ENCODE measurements at places on chromosomes 6 and 20. TPM values are rescaled to one million over a fixed set of nuclear protein-coding genes. Genes with fewer than 3 reads are reported as not detected.
A peak's percentile ranks its signal among the peaks of the same experiment; 100 is the strongest.

- H3K4me1 ChIP-seq: peaks cover 53% of the 10 kb centered on the region
- DNase-seq: peak; percentile 60
- no peaks in the 10 kb centered on the region for H3K27me3 ChIP-seq
- peaks cover 14% of the 10 kb centered on the region for H3K36me3 ChIP-seq
- H3K27ac ChIP-seq: peak overlapping the region; percentile 25
- H3K4me3 ChIP-seq: no peak overlapping the region
Measured at GRCh38 chr6:111850295-111850937, 22.8 kb downstream of the FYN start.

GRCh38 chr20:33838035-33838864 is 27.1 kb downstream of the CHMP4B start:
- no peak overlapping the region for H3K4me3 ChIP-seq
- H3K27me3 ChIP-seq: no peaks in the 10 kb centered on the region
- no peak for DNase-seq
- H3K36me3 ChIP-seq: peaks cover 4% of the 10 kb centered on the region
- peaks cover 22% of the 10 kb centered on the region for H3K4me1 ChIP-seq

The SOX4 gene
- total RNA-seq: 27.3 TPM

- no peak for DNase-seq
- H3K4me3 ChIP-seq: no peak overlapping the region
- no peak overlapping the region for H3K27ac ChIP-seq
- no peaks in the 10 kb centered on the region for H3K36me3 ChIP-seq
- peaks cover 34% of the 10 kb centered on the region for H3K4me1 ChIP-seq
- H3K27me3 ChIP-seq: peaks cover 26% of the 10 kb centered on the region
Measured at GRCh38 chr20:41369673-41370072, 3.1 kb upstream of the EMILIN3 start.

GRCh38 chr6:43759907-43760206 is 10.2 kb upstream of the VEGFA start:
- H3K27ac ChIP-seq: no peak overlapping the region
- H3K4me3 ChIP-seq: no peak overlapping the region
- no peaks in the 10 kb centered on the region for H3K36me3 ChIP-seq
- H3K27me3 ChIP-seq: peaks cover 5% of the 10 kb centered on the region

DNA sequence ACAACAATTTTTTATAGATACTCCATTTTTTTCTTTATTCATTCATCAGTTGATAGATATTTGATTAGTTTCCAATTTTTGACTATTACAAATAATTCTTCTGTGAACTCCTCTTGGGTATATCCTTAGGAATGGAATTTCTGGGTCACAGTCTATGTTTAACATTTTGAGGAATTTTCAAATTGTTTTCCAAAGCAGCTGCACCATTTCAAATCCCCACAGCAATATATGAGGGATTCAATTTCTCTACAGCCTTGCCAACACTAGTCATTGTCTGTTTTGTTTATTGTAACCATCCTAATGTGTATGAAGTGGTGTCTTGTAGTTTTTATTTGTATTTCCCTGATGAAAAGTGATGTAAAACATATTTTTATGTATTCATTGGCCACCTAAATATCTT is 320.3 kb upstream of the DEFB112 start:
- H3K27me3 ChIP-seq: no peaks in the 10 kb centered on the region
- H3K4me1 ChIP-seq: no peaks in the 10 kb centered on the region
- H3K4me3 ChIP-seq: no peak overlapping the region
- H3K36me3 ChIP-seq: no peaks in the 10 kb centered on the region
- peak; percentile 94 for DNase-seq

DNA sequence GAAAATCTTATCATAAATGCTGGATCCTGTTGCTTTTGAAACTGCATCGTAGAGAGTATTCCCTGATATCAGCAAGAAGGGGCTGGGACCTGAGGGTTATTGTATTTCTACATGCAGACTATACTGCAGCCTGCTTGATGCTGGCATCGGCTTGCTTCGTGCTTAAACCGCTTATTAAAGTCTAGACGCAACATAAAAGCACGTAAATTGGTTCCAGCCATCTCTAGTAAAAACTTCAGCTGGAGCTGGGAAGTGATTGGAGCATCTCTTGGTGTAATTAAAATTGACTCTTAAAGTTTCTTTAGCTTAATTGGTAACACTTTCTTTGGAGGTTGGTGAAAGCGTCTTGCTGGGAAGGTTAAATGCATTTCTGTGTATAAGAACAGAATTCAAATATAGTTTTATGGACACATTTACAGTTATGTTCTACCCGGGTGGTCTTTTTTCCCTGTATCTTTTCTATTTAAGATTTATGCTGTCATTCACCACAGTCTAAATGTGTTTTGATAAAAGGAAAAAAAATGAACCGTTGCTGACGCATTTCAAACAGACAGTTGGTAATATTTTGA is 139.0 kb upstream of the JAG1 start:
- H3K4me3 ChIP-seq: no peak overlapping the region
- H3K27ac ChIP-seq: no peak overlapping the region
- DNase-seq: no peak
- no peaks in the 10 kb centered on the region for H3K27me3 ChIP-seq

DNA sequence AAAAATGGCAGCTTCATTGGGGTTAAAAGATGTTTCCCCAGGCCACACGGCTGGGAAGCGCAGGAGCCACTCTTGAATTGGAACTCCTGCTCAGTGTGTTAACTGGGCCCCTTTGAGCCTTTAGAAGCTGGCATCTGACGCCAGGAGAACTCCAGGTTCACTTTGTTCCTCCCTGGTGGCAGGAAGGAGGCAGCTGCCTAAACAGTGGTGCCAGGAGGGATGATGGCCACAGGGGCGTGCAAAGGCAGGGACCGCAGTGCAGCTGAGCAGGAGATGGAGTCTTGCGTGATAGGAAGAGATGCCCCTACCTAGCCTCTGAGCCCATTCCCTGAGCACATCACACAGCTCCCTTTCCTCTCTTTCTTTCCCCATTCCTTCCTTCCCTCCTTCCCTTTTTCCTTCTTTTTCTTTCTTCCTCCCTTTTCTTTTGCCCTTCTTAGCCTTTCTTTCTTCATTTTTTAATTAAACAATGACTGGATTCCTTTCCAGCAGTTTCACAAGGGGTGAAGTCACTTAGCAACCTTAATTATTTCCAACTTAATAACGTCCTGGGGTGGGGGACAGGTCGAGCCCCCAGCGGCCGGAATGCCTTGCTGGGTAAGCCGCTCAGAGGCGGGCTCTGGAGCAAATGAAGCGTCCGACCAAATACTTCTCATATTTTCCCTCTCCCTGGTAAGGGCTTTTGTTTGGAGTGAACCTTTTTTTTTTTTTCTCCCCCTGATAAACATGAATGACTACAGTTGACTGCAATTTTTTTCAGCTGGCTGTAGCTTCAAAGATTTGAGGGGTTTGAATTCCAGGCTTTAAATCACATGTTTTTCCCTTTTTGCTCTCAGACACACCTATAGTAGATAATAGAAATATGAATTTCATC is 20.8 kb upstream of the BMP7 start:
- H3K27ac ChIP-seq: no peak overlapping the region
- no peak for DNase-seq
- H3K27me3 ChIP-seq: peaks cover 76% of the 10 kb centered on the region
- H3K4me3 ChIP-seq: no peak overlapping the region
- H3K4me1 ChIP-seq: peaks cover 19% of the 10 kb centered on the region

The OPRL1 gene
- 0.93 TPM for total RNA-seq

The C4B gene
- 15.6 TPM for total RNA-seq

The NMBR gene
- total RNA-seq: 0.09 TPM

- no peak overlapping the region for H3K27ac ChIP-seq
- H3K4me1 ChIP-seq: no peaks in the 10 kb centered on the region
- H3K4me3 ChIP-seq: no peak overlapping the region
Measured at GRCh38 chr6:134898575-134898974, 51.3 kb downstream of the ALDH8A1 start.

The IMPG1 gene
- total RNA-seq: 0.22 TPM

DNA sequence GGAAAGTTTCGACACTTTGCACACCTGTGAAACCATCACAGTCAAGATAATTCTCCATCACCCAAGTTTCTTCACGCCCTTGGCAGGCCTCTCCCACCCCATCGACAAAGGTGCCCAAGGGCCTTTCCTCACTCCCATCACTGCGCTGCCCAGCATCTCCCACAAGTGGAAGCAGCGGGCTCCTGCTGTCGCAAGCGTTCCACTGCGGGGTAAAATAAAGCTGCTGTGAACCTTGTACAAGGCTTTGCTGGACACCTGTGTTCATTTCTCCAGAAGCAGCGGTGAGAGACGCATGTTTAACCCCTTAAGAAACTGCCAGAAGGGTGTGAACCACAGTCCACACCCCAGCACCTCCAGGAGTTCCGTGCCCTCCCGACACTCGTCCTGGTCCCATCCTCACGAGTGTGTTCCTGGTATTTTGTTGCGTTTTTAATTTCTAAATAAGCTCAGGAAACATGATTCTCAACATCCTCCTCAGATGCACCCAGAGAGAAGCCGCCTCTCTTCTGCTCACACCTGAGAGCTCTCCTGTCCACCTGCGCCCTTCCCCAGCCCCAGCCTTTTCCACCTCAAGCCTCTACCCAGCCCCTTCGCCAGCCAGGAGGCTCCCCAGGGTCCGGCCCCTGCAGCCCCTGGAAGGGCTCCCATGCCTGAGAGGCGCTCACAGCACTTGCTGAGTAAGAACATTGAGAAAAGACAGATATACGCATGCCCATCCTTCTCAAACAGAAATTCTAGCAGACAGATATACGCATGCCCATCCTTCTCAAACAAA is 97.5 kb downstream of the TAF4 start:
- no peak overlapping the region for H3K4me3 ChIP-seq
- no peaks in the 10 kb centered on the region for H3K4me1 ChIP-seq
- peaks cover 15% of the 10 kb centered on the region for H3K36me3 ChIP-seq
- no peak overlapping the region for H3K27ac ChIP-seq
- peaks cover 25% of the 10 kb centered on the region for H3K27me3 ChIP-seq
- no peak for DNase-seq

The CALHM4 gene
- total RNA-seq: not detected

DNA sequence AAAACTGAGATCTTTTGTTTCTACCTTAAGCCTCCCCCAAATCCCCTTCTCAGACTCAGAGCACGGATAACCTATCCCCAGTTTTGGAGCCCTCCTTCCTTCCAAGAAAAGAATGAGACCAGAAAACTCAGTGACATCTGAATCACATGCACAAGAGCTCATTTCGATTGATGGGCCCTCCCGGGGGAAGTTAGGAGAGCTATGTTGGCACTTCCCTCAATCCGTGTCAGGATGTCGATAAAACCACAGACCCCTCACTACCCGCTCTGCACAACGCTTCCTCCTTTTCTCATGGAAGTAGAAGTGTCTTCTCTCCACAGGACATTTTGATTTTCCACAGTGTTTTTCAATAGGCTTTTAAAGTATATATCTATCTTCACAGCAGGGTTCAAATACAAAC is 332.4 kb downstream of the HACE1 start:
- H3K4me1 ChIP-seq: no peaks in the 10 kb centered on the region
- DNase-seq: peak; percentile 67
- no peak overlapping the region for H3K4me3 ChIP-seq
- no peaks in the 10 kb centered on the region for H3K36me3 ChIP-seq

The OPN5 gene
- total RNA-seq: 0.18 TPM

- peak overlapping the region; percentile 23 for H3K27ac ChIP-seq
- H3K27me3 ChIP-seq: no peaks in the 10 kb centered on the region
- no peak for DNase-seq
Measured at GRCh38 chr6:90177544-90178383, 118.9 kb downstream of the BACH2 start.

- no peak overlapping the region for H3K27ac ChIP-seq
- H3K27me3 ChIP-seq: peaks cover 27% of the 10 kb centered on the region
- H3K36me3 ChIP-seq: no peaks in the 10 kb centered on the region
- DNase-seq: no peak
- H3K4me1 ChIP-seq: no peaks in the 10 kb centered on the region
- no peak overlapping the region for H3K4me3 ChIP-seq
Measured at GRCh38 chr20:61963149-61963548, 102.5 kb downstream of the TAF4 start.

The TBC1D32 gene
- total RNA-seq: 12.9 TPM

DNA sequence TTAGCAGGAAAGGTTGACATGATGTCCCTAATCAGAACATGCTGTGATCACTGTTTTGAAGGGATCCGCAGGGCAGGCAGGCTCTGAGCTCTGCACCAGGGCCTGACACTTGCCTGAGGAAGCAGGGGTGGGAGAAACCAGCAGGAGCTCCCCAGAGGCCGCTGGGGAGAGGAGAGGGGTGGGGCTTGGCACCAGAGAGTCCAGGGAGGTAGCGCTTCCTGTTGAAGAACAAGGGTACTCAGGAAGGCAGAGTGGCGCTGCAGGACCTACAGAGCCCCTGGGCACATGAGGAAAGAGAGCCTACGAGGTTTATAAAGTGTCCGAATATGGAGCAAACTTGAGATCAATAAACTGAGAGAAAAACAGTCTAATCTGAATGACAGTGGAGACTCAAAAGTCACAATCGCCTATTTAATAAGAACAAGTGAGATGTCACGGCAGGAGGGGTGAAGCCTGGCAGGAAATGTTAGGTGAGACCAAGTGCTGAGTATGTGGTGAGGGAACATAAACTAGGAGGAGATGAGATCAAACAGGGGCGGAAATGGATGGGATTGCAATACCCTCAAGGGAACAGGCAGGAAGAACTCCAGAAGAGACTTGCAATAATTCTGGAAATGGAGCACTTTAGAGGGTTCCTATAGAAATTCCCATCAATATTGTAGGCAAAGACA is 5.8 kb upstream of the TBXT start:
- peaks cover 15% of the 10 kb centered on the region for H3K4me1 ChIP-seq
- DNase-seq: no peak
- no peaks in the 10 kb centered on the region for H3K36me3 ChIP-seq
- no peak overlapping the region for H3K27ac ChIP-seq
- peaks cover 61% of the 10 kb centered on the region for H3K27me3 ChIP-seq

The FOXA2 gene
- not detected for total RNA-seq

The SLC16A10 gene
- total RNA-seq: 5.1 TPM

GRCh38 chr6:47275640-47276039 is 34.1 kb downstream of the TNFRSF21 start:
- DNase-seq: no peak
- peaks cover 4% of the 10 kb centered on the region for H3K36me3 ChIP-seq
- H3K4me3 ChIP-seq: no peak overlapping the region
- H3K4me1 ChIP-seq: no peaks in the 10 kb centered on the region

DNA sequence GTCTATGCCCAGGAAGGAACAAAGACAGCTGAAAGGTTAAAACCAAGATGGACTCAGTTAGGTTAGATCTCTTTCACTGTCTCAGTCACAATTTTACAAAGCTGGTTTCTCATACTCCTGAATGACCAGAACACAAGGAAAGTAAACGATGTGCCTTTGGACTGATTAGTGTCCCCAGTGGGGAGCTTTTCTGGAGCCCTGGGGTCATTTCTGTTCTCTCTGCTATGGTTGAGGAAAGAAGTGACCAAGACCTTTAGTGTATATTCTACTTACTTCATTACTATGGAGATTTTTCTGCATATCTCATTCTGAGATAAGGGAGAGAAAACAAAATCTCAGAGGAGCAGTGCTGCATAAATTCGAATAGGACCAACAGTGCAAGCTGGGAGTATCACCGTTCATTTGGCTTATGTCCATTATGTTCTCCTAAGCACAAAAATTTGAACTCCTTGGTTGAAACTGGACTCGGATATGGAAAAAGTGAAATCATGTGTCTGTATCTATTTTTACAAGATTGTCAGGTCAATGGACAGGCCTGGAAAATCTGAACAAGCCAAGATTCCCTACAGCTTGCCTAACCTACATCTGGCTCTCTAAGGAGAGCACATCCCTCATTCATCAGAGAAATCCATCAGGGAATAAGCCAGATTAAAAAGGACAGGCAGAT is 34.4 kb upstream of the ENPP1 start:
- peaks cover 10% of the 10 kb centered on the region for H3K4me1 ChIP-seq
- H3K36me3 ChIP-seq: no peaks in the 10 kb centered on the region
- no peaks in the 10 kb centered on the region for H3K27me3 ChIP-seq
- no peak overlapping the region for H3K4me3 ChIP-seq

- H3K27me3 ChIP-seq: no peaks in the 10 kb centered on the region
- H3K4me3 ChIP-seq: no peak overlapping the region
- H3K36me3 ChIP-seq: no peaks in the 10 kb centered on the region
Measured at GRCh38 chr6:62978920-62979319, 232.3 kb upstream of the FKBP1C start.

All from muscle of leg (tissue), 16 donors.